Stimulated activated effector memory CD8-positive, alpha-beta T cell treated with anti-CD3 and anti-CD28 coated beads, Interleukin-12 subunit alpha, Interleukin-12 subunit beta, amount 100 ng/mL, for 72 hours (primary cell): ENCODE measurements at places on chromosomes 2 and 18.
A peak's percentile ranks its signal among the peaks of the same experiment; 100 is the strongest.

DNA sequence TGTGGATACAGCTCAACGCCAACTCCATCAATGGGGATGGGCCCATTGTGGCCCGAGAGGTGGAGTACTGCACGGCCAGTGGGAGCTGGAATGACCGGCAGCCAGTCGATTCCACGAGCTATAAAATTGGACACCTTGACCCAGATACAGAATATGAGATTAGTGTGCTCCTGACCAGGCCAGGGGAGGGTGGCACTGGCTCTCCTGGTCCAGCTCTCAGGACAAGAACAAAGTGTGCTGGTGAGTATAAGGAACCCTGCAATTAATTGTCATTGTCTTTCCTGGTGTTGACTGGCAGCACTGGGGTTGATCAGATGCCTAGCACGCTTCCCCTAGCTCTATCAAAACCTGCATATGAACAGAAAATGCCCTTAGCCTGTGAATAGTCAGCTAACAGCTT lies 388.1 kb downstream of the PTPRM start:
- DNase-seq: no peak

GRCh38 chr2:42321452-42322064 lies 39.5 kb downstream of the COX7A2L start:
- no peak for DNase-seq

DNA sequence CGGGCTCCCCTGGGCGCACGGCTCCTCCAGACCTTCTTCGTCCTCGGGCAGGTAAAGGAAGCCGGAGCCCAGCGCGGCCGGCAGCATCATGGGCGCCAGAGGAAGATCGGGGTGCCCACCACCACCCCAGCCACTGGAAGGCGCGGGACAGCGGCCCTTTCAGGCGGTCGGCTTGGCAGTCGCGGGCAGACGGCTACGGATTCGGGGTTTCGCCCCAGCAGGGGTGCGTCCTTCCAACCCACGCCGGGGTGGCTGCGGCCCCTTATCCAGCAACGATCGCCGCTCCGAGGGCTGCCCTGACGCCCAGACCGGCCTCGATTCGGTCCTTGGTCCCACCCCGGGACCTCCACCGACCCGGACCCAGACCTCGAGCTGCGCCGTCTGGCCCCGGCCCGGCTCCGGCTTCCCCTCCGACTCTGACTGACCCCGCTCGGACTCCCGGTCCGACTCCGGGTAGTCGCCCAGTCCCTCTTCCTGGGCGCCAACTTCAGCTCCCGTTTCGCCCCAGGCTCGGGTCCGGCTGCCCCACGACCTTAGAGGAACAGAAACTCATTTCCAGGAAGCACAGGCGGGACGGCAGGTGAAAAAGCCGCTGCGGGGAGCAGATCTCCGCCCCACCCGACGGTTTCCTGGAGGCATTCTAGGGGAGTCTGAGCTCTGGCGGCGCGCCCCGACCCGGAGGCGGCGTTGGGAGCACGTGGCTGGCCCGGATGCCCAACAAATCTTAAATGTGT lies 30.2 kb upstream of the SSB start:
- DNase-seq: peak; percentile 8

- no peak for DNase-seq
Measured at GRCh38 chr2:197297772-197298318, 12.7 kb downstream of the ANKRD44 start.

DNA sequence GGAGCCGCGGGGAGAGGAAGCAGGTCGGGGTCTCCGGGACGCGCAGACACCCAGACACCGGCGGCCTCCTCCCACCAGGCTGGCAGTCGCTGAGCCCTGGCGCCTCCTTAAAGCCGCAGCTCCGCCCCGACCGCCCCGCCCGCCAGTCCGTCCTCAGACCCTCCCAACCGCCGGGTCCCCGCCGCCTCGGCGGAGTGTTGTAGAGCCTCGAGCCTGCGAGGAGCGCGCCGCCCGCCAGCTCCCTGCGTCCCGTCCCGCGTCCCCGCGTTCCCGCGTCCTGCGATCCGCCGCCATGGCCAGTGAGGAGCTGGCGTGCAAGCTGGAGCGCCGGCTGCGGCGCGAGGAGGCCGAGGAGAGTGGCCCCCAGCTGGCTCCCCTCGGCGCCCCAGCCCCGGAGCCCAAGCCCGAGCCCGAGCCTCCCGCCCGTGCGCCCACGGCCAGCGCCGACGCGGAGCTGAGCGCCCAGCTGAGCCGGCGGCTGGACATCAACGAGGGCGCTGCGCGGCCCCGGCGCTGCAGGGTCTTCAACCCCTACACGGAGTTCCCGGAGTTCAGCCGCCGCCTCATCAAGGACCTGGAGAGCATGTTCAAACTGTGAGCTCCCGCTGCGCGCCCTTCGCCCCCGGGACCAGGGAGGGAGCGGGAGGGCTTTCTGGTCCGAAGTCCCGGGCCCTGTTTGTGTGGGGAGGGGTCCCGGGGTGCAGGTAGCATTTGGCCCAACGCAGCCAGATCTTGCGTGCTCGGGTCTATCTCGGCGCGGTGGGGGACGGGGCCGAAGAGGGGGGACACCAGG lies at the start of gene EFHD1:
Gene EFHD1, plus strand, starts transcription at position 192 of the 793 bp plus-strand sequence. Its CDS starts 101 bp downstream, at position 293.
- peak; percentile 71 for DNase-seq

- no peak for DNase-seq
Measured at GRCh38 chr2:1222056-1222455, 191.2 kb upstream of the TPO start.

DNA sequence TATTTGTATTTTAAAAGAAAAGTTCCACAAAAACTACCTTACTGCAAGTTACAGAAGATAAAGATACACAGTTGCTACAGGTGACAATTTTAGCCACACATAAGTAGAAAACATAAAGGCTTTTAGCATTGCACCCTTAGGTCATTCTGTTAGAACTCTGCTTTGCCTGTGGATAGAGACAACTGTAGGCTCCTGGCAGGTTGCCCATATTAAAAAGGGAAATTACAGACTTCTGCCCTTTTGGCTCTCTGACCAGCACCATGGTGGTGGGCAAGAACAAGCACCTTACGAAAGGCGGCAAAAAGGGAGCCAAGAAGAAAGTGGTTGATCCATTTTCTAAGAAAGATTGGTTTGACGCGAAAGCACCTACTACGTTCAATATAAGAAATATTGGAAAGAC lies 223.3 kb downstream of the MC4R start:
- no peak for DNase-seq

DNA sequence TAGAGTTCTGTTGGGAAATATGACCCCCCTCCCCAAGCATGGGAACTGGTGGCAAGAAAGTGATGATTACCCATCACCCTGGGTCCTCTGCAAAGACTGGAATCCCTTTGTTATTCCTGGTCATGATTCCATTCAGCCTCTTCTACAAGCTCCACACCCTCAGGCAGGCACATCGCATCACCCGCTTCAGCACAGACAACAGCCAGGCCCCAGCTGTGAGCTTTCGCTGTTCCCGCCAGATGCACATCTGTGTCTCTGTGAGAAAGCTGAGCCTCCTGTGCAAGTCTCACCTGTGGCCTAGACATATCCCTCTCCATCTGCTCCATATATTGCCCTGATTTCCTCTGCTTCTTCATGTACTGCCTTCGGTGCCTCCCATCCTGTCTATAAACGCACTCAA lies 368.0 kb upstream of the RAB6C start:
- DNase-seq: no peak

- DNase-seq: no peak
Measured at GRCh38 chr2:28370354-28370753, 22.3 kb upstream of the FOSL2 start.

DNA sequence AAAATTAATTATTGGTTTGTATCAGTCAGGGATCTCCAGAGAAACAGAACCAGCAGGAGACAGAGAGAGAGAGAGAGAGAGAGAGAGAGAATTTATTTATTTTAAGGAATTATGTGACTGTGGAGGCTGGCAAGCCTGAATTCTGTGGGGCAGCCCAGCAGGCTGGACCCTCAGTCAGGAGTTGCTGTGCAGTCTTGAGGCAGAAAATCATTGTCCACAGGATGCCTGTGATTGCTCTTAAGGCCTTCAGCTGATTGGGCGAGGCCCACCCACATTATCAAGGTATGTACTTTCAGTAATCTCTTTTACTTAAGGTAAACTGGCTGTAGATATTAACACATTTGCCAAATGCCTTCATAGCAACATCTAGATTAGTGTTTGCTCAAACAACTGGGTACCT lies 155.3 kb downstream of the SEPTIN10 start:
- no peak for DNase-seq

- DNase-seq: no peak
Measured at GRCh38 chr2:119253760-119254600, 30.3 kb downstream of the STEAP3 start.

- peak; percentile 58 for DNase-seq
Measured at GRCh38 chr2:73112026-73112912, 479 bp downstream of the RAB11FIP5 start.

- peak; percentile 39 for DNase-seq
Measured at GRCh38 chr2:42493468-42494354, at the start of gene KCNG3. KCNG3 (minus strand) TSS chr2:42493982; CDS start chr2:42493501, 481 bp downstream.

DNA sequence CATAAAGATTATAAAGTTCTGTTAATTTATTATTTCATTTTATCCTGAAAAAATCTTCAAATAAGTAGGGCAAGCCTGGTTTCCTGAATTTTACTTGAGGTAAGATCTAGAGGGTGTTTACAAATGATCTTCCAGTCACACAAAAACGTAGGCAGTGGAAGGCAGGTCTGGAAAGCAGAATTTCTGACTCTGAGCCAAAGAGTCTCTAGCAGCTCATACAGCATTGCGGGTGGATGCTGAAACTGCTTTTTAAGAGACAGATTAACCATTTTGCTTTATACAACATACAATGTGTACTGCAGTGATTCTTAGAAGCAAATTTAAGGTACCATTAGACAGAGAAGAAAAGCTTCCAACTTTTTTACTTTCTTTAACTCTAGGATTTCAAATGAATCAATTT lies 117.0 kb downstream of the FTCDNL1 start:
- no peak for DNase-seq

- DNase-seq: no peak
Measured at GRCh38 chr2:134277223-134277622, 23.4 kb downstream of the MGAT5 start.

DNA sequence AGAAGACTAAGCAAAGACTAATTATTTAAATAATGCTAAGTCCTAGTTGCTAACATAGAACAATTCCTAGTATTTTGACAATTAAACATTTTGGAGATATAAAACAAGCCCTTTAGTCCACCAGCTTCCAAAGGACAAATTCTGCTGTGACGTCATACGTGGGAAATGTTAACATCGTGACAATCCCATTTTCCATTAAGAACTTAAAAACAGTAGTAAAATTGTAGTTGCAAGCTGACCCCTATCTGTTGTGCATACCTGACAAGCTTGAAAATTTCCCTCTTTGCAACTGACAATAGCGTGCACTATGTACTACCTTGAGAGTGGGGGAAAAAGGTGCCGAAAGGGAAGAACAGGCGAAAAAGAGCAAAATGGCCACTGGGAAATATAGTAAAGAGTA lies 279.8 kb downstream of the ZNF521 start:
- DNase-seq: no peak

DNA sequence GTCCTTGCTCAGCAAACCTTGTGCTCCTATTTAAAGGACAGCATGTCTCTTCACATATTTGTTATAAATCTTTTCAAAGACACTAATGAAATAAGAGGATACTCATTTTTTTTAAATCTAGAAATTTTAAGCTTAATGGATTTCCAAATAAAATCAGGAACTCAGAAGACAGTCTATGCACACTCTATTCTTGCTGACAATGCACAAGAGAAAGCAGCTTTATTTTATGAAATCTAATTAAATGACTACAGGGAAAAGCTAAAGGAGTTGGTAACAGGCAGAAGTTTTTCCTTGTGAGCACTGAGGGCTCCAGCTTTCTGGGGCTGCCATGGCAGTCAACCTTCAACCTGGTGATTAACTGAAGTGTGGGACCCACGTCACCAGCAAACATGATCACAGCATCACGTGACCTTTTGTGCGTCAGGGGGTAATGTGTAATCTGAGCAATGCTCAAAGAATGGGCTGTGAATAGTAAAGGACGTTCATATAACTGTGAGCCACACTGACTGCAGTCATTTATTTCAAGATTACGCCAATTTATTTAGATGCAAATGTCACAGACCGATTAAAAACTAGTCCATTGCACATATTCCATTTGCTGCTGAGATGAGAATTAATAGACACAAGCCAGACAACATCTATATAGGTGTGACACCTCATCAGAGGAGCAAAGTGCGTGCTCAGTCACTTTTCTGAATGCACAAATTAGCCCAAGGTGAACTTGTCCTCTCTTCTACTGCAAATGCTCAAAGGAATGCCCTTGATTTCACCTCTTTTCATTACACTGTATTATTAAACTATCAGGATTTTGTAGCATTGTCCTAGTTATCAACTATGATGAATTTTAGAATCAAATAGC lies 11.6 kb upstream of the DNER start:
- DNase-seq: no peak

GRCh38 chr2:138665937-138666336 lies 114.3 kb downstream of the NXPH2 start:
- DNase-seq: no peak

DNA sequence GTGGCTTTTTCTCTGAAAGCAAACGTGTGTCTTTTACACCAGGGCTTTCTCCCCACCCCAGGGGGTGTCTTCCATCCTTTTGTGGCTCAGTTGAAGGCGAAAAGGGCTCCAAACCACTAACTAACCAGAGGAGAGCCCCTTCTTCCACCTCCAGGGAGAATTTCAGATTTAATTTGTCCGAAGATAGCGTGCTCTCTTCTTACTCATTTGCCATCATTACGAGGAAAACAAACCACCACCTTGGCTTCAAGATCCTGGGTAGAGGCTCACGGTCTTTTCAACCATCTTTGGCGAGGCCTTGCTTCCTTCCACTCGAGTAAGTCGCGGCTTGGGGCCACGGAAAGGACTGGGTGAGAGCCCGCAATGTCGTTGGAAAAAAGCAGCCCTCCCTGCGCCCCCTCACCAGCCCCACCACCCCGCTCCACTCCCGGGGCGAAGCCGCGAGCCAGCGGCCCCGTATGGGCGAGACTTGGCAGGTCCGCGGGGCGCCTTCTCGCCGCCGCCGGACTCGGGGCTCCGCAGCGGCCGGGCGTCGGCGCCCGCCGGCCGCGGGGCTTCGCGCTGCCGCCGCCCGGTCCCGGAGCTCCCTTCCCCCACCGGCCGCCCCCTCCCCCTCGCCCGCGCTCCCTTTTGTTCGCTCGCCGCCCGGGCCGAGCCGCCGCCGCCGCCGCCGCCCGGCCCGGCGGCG lies 1.7 kb upstream of the ZNF532 start:
- no peak for DNase-seq

DNA sequence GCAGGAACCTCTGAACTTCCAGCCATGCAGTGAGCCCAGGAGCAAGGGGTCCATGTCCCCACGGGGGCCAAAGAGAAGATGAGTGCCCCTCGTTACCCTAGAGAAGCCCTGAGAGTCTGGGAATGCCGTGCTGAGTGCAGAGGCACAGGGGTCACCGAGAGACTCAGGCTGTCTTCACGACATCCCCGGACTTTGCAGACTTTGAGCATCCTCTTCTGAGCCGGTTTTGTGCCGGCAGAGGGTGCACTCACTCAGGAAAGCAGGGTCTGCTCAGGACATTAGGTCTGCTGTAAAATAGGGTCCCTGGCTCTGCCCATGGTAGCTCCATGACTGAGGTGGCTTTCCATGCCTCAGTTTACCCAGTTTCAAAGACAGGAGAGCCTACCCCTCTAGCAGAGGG lies 71.0 kb downstream of the GALNT14 start:
- DNase-seq: no peak

- DNase-seq: no peak
Measured at GRCh38 chr2:150327564-150328489, 159.6 kb downstream of the RND3 start.

- DNase-seq: no peak
Measured at GRCh38 chr2:47226132-47226922, 71.2 kb upstream of the STPG4 start.
